ENCODE measurements at places on chromosomes 7 and 10.

DNA sequence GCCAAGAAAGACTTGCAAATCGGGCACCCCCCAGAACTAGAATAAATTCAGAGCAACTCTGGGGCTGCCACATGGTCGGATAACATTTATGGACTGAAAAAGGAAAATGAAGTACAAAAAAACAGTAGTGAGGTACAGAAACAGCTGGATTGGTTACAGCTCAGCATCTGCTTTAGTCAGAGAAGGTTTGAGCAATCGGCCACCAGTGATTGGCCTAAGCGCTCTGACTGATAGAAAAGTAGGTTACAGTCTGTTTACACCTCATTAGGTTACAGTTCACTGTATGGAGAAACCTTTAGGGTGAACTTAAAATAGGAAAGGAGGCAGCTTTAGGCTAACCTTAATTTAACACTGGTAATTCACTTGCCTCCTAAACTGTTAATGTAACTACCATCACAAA is 102.0 kb upstream of the DKK1 start:
- DNase-seq = no peak

GRCh38 chr7:70837589-70837988 is 294.4 kb upstream of the GALNT17 start:
- no peak for DNase-seq

GRCh38 chr7:36289833-36290661 is 99.6 kb upstream of the ANLN start:
- no peak for DNase-seq

DNA sequence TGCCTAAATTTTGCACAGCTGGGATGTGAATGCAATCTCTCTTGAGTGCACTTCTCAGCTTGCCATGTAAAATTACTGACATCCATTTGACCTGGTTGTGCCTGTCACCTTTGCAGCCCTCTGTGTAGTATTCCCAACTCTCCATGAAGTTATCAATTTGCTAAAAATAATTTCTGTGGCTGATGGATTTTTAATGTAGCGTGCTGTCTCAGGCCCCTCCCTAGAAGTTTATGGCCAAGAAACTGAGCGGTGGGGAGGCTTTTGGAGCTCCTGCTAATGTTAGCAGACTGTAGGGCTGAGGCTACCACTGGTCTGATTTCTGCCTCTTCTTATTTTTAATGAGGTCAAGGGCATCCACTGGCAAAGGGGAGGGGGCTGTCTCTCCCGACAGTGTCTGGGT is 577.0 kb upstream of the DPP6 start:
- DNase-seq = no peak

DNA sequence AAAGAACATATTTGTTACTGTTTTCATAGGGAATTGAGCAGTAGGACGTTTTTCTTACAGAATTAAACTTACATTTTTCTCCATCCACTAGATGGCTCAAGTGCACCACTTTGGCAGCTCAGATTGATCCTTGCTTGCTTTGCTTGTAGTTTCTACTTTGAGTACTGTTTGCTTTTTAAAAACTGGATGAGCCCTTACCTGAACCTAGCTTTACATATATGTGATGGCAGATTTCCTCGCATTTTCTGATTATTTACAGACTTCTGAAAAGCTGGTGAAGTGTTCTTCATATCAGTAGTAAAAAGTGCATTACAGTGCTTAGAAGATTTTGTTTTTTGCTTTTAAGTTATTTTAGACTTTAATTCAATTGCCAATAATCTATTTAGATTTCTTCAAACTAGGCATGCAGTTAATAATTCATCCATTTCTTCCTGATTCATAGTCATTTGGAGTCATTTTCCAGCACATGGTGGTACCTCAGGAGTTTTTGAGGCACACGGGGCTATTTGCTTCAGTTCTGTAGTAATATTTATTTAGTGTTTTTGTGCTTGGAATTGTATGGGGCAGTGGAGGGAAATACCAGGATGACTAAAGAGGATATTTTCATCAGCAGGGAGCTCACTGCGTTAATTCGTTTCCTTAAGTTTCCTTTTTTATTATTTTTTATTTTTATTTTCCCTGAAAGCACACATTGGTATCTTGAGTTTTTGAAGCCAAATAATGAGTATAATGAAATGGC is 57.3 kb downstream of the MAPK8 start:
- no peak for DNase-seq

DNA sequence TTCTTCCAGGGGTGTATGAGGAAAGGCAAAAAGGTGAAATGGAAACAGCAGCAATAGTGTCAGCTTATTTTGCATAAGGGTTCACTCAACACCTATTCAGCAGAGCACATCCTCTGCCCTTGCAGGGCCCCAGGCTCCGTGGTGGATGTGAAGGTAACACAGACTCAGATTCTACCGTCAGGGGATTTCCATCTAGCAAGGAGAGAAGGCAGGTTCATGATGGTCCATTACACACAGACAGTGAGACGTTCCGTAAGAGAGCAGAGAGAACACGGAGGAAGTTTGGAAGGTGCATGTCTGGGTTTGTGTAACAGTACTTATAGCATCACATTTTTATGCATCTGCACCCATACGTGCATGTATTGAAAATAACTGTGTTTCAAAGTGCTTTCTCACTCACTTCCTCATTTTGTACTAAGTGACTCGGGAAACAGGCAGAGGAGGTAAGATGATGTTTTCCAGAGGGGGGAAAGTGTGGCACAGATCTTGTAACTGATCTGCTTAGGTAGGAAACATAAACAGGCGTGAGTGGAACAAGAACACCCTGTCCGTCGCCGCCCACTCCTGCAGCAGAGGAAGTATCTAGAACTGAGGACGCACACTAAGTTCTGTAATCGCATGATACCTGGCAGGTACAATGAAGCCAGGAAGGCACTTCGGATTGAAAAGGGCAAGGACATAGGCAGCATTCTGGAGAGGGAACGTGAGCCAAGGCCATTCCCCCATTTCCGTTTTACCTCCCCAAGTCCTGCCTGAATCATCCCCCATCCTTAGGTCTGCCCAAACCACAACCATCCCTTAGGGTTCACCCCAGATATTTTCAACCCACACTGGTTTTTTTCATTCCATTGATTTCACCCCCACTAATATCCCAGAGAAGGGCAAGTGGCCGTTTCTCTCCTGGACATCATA is 1.0 kb upstream of the ENO4 start:
- no peak for DNase-seq

DNA sequence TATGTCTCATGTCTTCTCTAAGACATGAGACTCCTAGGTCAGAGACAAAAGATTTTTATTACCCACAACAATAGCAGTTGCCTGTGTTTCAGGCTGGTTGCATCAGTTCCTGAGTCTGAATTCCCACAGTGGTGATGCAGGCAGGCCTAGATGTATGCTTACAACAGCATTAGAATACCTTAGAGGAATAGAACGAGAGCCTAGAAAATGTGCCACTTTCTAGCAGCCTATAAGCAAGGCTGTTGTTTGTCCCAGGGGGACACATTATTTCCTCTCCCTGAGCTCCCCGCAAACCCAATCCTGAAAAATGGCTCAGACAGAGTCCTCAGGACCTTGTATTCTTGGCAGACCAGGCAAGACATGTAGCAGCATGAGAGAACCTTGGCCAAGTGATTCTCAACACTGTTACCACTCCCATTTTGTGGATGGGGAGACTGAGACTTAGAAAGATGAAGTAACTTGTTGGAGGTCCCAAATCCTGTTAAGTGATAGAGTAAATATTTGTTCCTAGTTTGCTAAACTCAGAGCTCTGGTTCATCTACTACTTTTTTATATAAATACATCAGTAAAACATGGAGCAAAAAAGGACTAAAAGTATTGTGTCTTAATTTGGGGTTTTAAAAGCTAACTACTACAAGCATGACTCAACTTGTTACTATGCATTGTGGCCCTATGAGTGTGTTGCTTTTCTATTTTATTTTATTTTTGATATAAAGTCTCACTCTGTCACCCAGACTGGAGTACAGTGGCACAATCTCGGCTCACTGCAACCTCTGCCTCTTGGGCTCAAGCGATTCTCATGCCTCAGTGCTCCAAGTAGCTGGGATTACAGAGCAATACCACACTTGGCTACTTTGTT is 14.2 kb downstream of the VTI1A start:
- DNase-seq = no peak

DNA sequence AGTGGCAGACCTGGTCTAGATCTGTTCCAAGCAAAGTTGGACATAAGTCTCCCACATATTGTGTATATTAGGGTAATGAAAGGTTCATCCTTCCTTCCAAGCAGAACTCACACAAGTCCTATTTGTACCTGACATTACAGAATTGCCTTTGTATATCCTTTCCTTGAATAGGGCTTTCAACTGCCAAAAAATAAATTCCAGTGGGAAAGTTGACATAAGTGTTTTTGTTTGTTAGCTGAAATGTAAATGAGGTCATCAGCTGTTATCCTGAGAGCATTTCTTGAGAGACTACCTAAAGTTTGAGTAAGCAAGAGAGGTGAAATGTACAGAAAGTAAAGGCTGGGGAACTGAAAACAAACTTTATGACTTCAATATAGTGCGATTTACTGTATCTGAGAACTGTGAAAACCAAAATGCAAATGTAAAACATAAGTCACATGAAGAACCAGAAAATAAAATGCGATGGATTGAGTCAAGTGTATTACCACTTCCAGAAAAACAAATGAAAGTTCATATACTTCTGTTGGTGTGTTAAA is 527.3 kb upstream of the SEMA3D start:
- no peak for DNase-seq

DNA sequence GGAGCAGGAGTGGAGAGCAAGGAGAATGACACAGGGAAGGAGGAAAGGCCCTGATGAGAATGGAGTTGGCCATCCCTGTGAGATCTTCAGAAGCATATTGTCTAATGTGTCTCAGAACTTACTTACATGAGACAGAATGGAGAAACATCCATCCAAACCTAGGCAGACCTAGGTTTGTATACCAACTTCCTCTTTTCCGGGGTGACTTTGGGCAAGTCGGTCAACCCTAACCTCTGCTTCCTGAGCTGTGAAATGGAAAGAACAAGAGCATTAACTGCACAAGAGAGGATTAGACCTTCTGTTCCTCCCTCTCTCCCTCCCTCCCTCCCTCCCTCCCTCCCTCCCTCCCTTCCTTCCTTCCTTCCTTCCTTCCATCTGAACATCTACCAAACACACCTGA is 4.5 kb downstream of the GHRHR start:
- no peak for DNase-seq

GRCh38 chr10:89206402-89207180 is 526 bp downstream of the CH25H start:
- DNase-seq = no peak

- no peak for DNase-seq
Observed at GRCh38 chr10:92203919-92204623, 86.8 kb downstream of the CPEB3 start.

DNA sequence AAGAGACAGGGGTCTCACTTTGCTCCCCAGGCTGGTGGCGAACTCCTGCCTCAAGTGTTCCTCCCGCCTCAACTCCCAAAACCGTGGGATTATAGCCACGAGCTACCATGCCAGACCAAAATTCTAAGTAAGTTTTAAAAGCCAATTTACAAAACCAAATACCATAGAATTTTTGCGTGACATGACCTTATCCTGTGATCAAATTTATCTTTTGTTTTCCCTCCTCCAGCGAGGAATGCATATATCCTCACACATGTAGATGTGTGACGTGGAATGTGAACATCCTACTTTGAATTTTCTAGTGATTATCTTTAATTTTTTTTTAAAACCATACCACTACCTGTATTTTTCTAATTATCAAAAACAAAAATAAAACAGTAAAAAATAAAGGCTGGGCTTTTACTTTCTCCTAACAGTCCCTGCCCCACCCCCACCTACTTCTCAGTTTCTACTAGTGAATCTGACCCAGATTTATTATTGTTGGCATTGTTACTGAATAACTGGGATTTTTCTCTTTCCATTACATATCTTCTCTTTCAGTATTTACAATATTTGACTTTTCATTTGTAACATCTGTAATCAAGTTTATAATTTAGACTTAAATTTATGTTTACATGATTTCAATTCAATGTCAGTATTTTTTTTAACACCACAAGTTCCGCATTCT is 26.0 kb downstream of the CYTH3 start:
- no peak for DNase-seq

DNA sequence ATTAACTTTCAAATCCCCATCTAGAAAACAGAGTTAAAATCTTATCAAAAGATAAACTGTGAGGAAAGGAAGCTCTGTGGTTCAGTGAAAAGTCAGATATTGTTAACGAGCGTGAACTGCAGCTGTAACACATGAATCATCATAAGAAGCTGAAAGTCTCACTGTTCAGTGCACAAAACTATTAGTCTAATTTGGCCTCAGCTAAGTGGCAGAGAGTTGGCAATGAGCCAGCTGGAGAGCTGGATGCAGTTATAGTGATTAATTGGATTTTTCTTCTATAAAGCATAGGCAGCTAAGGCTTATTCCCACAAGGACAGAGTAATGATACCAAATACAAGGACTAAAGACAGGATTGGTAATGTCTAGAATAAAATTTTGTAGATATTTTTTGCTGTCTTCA is 101.1 kb upstream of the ABCB5 start:
- no peak for DNase-seq

DNA sequence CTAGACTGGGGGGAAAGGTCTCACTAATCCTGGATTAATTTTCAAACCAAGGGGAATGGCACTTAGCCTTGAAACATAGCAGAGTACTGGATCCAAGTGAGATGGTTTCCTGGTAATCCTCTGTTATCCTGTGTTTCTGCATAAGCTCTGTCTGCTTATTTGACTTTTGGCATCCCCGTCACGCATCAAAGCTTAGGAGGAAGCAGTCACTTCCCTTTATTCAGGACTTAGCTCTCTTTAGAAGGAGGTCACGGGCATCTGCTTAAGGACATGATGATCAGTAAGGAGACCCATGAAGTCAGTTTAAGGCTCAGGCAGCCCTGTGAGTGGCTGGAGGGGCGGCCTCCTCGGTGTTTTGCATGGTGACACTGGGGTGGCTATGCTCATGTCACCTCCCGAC is 30.0 kb downstream of the TSPAN15 start:
- no peak for DNase-seq

- DNase-seq = no peak
Observed at GRCh38 chr7:130332259-130333053, 12.2 kb upstream of the CPA5 start.

- no peak for DNase-seq
Observed at GRCh38 chr10:5538892-5539651, 14.3 kb downstream of the CALML3 start.

DNA sequence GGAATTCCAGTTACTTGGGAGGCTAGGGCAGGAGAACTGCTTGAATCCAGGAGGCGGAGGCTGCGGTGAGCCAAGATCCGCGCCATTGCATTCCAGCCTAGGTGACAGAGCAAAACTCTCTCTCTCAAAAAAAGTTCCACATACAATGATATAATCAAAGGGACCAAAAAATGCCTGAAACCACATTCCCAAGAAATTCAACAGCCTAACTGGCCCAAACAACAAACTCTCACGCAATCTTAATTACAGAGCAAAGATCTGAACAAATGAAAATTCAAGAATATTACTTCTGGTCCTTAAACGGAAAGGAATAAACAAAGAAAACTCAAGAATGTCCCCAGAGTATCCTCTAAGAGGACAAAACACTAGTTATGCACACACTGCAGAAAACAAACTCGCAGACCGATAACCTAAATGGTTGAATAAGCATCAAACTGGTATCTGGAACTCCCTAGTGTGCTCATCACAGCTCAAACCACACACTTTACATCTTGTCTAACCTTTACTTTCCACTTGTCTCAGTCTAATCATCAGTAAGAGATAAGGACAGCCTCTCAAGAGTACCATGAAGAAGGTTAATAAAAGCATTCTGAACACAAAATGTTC is 3.7 kb downstream of the OGA start:
- no peak for DNase-seq
